ENCODE measurements at places on chromosomes 13 and 19.
A peak's percentile ranks its signal among the peaks of the same experiment; 100 is the strongest.

DNA sequence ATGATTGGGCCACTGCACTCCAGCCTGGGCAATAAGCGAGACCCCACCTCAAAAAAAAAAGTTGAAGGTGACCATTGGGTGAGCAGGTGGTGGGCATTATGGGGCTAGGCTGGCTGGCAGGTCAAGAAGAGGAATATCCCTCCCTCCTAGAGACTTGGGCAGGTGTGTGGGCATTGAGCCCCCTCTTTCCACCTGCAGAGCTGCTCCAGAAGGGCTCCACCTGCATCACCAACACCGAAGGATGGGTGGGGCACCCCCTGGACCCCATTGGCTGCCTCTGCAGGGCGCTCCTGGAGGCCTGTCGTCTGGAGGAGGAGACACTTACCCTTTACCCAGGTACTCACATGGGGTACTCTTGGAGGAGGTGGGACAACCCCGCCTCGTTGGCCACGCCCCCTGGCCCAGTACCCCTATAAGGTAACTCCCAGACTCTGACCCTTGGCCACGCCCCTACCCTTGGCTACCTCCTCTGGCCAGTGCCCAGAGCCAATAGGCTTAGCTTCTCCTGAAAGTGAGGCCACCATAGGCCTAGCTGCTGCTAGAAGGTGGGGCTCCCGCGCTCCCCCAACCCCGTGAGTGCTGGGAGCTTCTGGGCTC lies 21.9 kb downstream of the ZSWIM4 start:
- H3K4me1 ChIP-seq, result peaks cover 11% of the 10 kb centered on the region
- H3K27ac ChIP-seq, result peak overlapping the region; percentile 64
- H3K27me3 ChIP-seq, result no peaks in the 10 kb centered on the region

DNA sequence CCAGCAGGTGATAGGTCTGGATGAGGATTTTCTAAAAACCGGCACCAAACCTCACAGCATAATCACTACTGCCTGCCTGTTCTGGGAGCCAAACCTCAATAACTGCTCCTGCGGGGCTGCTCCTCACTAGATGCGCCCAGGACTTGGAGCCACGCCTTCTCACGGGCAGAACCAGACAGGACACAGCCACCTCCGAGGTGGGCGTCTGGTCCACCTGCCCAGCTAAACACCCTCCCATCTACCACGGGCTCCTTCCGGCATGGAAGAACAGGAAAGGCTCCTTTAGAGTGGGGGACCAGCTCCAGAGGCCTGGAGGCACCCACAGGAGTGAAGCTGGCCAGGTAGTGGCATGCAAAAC lies 73.5 kb downstream of the PEPD start:
- no peaks in the 10 kb centered on the region for H3K27me3 ChIP-seq
- no peak overlapping the region for H3K27ac ChIP-seq
- no peaks in the 10 kb centered on the region for H3K4me1 ChIP-seq
- no peak overlapping the region for H3K4me3 ChIP-seq
- H3K36me3 ChIP-seq, result no peaks in the 10 kb centered on the region

- H3K36me3 ChIP-seq, result peaks cover 26% of the 10 kb centered on the region
- H3K4me3 ChIP-seq, result no peak overlapping the region
- peak; percentile 43 for DNase-seq
- H3K27ac ChIP-seq, result peak overlapping the region; percentile 85
- no peaks in the 10 kb centered on the region for H3K27me3 ChIP-seq
Observed at GRCh38 chr19:5585461-5586299, 17.9 kb upstream of the TINCR start.

GRCh38 chr19:2237051-2237868 lies 636 bp downstream of the SF3A2 start:
- H3K27ac ChIP-seq, result peak overlapping the region; percentile 97
- H3K27me3 ChIP-seq, result no peaks in the 10 kb centered on the region
- peaks cover 30% of the 10 kb centered on the region for H3K4me1 ChIP-seq
- peaks cover 15% of the 10 kb centered on the region for H3K36me3 ChIP-seq

DNA sequence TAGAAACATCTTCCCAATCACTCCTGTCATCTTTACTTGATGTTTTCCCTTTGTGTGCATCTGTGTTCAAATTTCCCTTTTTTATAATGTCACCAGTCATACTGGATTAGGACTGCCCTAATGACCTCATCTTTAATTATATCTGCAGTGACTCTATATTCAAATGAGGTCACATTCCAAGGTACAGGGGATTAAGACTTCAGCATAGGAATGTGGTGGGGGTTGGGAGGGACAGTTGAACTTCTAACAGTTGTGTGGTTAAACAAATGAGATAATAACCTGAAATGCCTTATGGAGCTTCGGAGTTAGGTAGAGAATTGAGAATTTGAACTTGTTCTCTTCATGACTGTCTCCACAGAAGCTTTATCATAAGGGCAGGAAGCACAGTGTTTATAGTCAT lies 23.0 kb downstream of the PAN3 start:
- DNase-seq, result no peak
- H3K27me3 ChIP-seq, result no peaks in the 10 kb centered on the region
- no peak overlapping the region for H3K4me3 ChIP-seq
- H3K4me1 ChIP-seq, result peaks cover 7% of the 10 kb centered on the region
- peaks cover 1% of the 10 kb centered on the region for H3K36me3 ChIP-seq

DNA sequence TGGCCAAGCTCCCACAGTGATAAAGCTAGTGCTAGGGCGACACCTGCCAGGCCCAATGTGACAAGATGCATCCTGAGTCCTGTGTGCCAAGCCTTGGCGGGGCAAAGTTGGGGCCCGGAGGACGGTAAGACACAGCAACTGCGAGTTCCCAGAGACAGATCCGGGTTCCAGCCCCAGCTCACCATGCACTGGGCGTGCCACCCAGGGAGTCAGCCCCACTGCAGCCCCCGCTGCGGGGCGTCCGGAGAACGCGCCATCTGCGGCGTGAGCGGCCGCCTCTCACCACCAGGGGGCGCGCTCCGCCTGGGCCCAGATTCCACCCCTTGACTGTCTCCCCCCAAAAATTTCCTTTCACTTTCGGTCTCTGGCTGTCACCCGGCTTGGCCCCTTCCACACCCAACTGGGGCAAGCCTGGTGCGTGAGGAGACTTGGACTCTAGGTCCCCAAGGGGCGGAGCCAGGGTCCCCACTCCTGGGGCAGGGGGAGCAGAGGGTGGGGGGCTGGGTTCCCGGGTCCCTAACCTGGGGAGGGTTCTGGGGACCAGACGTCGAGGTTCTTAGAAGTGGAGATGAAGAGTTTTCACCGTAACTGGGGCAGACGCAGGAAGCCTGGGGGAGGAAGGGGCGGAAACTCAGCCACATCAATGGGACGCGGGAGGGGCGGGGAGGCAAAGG lies at the start of gene FLT3LG:
Gene FLT3LG, plus strand, starts transcription at position 348 of the 674 bp plus-strand sequence. CDS start 425 bp downstream, outside the sequence.
- DNase-seq, result no peak
- no peak within 1 kb of the TSS for H3K27ac ChIP-seq
- no peak within 1 kb of the TSS for H3K4me3 ChIP-seq
- peaks cover 8% of the 10 kb centered on the region for H3K4me1 ChIP-seq
- peaks cover 15% of the 10 kb centered on the region for H3K36me3 ChIP-seq
- H3K27me3 ChIP-seq, result peaks cover 6% of the 10 kb centered on the region

DNA sequence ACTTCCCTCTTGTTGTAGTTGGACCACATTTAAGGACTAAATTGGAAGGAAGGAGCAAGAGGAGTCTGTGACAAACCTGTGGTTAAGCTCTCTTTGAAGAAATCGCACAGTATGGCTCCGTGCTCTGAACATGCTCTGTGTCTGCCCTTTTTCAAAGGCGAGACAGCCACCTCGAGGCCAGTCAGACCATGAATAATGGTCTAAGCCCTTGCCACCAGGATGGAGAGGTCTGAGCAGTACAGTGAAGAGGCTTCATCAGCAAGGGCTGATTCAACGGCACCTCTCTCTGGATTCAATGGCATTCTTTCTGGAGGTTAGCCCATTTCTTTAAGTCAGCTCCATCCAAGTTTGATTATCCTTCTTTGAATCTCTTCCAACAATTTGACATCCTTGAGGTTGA lies 30.9 kb downstream of the FAM216B start:
- no peaks in the 10 kb centered on the region for H3K27me3 ChIP-seq
- H3K4me1 ChIP-seq, result no peaks in the 10 kb centered on the region

GRCh38 chr13:70568571-70568970 lies 460.3 kb upstream of the KLHL1 start:
- no peaks in the 10 kb centered on the region for H3K36me3 ChIP-seq
- no peak overlapping the region for H3K27ac ChIP-seq
- H3K4me1 ChIP-seq, result no peaks in the 10 kb centered on the region
- H3K4me3 ChIP-seq, result no peak overlapping the region

GRCh38 chr13:78035500-78035899 lies 116.9 kb upstream of the EDNRB start:
- H3K4me3 ChIP-seq, result no peak overlapping the region
- no peaks in the 10 kb centered on the region for H3K36me3 ChIP-seq
- H3K27me3 ChIP-seq, result no peaks in the 10 kb centered on the region
- DNase-seq, result no peak

- no peak overlapping the region for H3K27ac ChIP-seq
- H3K4me3 ChIP-seq, result no peak overlapping the region
- no peaks in the 10 kb centered on the region for H3K27me3 ChIP-seq
- peaks cover 14% of the 10 kb centered on the region for H3K36me3 ChIP-seq
Observed at GRCh38 chr19:5125376-5125775, 156.5 kb downstream of the KDM4B start.

GRCh38 chr19:3210347-3211017 lies 14.0 kb upstream of the CELF5 start:
- H3K27me3 ChIP-seq, result no peaks in the 10 kb centered on the region
- no peak for DNase-seq
- no peak overlapping the region for H3K4me3 ChIP-seq

DNA sequence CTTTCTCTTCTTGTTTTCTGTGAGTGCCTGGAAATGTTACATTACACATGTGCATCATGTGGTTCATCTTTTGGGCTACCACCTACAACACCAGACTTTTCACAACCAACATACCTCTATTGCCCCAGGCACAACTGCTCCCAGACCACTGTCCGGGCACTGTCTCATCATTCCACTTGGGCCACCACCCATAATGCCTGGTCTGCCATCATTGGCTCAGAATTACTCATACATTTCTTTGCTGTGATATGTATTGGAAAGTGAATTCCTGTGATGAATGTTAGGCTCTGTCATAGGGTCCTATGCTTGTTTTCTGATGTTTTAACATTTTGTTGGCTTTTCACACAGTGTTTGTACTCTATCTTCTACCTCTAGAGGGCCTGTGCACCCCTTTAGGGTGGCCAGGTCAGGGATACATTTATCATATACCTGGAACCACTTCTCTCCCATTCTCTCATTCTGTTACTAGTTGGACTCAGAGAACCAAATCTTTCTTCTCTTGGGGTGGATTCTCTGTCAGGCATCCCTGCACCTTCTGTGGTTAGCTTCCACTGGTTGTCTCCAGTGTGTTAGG lies 172.8 kb downstream of the NHLRC3 start:
- H3K27ac ChIP-seq, result no peak overlapping the region
- H3K4me1 ChIP-seq, result no peaks in the 10 kb centered on the region
- H3K36me3 ChIP-seq, result no peaks in the 10 kb centered on the region

GRCh38 chr13:65912516-65912915 lies 1317.6 kb downstream of the PCDH9 start:
- no peaks in the 10 kb centered on the region for H3K27me3 ChIP-seq
- no peak overlapping the region for H3K4me3 ChIP-seq
- H3K36me3 ChIP-seq, result no peaks in the 10 kb centered on the region
- no peak overlapping the region for H3K27ac ChIP-seq

- H3K4me1 ChIP-seq, result peaks cover 4% of the 10 kb centered on the region
- H3K27me3 ChIP-seq, result no peaks in the 10 kb centered on the region
- peaks cover 23% of the 10 kb centered on the region for H3K36me3 ChIP-seq
- no peak overlapping the region for H3K27ac ChIP-seq
- H3K4me3 ChIP-seq, result no peak overlapping the region
Observed at GRCh38 chr19:1845125-1845515, 3.2 kb downstream of the REXO1 start.

DNA sequence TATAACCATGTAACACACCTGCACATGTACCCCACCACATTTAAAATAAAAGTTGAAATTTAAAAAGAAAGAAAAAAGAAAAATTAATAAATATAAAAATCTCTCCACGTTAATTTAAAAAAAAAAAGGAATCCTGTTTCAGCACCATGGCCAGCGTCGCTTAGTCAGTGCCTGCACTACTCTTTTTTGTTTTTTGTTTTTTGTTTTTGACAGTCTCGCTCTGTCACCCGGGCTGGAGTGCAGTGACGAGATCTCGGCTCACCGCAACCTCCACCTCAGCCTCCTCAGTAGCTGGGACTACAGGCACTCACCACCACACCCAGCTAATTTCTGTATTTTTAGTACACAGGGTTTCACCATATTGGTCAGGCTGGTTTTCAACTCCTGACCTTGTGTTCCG lies 835.9 kb downstream of the UQCRFS1 start:
- no peaks in the 10 kb centered on the region for H3K27me3 ChIP-seq
- no peak overlapping the region for H3K4me3 ChIP-seq
- H3K4me1 ChIP-seq, result no peaks in the 10 kb centered on the region
- no peak for DNase-seq
- H3K27ac ChIP-seq, result no peak overlapping the region

Measured in neuronal stem cell (in vitro differentiated cells).